ENCODE measurements at places on chromosomes 7 and 10.

- DNase-seq, result no peak
Measured at GRCh38 chr7:133977409-133978274, 149.5 kb upstream of the LRGUK start.

DNA sequence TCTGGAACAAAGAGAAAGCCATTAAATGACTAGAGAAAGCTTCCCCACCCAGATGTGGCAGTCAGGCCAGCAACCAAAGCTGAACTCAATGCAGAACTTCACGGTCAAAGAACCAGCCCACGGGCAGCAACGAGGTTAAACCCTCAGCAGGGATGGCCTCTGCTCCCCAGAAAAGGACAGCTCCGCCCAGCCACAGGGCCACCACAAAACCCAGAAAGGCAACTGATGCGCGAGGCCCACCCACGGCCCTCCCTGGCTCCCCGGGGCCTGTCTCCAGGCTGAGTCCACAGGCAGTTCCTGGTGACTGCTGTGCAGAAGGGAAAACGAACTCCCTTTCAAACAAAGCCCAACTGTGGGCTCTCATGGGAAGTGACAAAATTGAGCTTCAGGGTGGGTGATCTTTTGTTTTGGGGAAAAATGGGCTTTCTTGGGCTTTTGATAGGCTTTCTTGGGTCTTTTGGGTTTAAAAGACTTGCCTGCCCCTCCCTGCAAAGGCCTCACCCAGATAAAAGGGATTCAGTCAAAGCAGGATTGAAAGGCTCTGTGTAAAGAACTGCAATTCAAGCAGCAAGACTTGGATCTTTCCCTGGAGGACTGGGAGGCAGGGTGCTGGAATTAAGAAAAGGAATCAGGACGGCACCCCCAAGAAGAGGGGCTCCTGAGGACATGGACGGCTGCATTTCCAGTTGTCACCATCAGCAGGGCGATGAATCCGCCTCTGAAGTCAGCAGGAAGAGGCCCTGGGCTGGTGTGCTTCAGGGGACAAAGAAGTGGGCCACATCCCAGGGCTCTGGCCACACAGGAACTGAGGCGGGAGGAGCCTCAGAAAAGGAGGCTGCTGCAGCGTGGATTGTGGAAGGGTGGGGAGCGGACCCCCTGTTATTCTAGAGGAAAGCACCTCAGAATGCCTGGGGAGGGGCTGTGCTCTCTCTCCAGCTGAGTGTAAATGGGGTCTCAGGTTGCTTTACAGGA lies 209.9 kb downstream of the USP6NL start:
- no peak for DNase-seq

GRCh38 chr7:22980422-22980821 lies 33.5 kb downstream of the HYCC1 start:
- DNase-seq, result no peak

- no peak for DNase-seq
Measured at GRCh38 chr10:117818721-117819120, 228.0 kb downstream of the RAB11FIP2 start.

- DNase-seq, result no peak
Measured at GRCh38 chr10:31036209-31036608, 4.5 kb upstream of the ZNF438 start.

DNA sequence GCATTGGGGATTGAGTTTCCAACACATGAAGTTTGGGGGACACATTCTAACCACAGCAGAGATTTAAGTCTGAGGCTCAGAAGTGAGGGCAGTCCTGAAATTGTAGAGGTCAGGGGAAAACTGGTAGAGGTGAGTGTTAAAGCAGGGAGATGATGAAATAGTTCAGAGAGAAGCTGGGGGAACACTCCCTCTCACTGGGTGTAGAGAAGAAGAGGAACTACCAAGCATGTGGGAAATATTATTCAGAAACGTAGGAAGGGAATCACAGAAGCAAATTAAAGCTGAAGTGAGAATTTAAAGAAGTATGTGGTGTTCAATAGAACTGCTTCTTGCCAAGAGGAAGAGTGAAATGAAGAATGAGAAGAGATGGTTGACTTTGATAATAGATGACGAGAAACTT lies 121.5 kb upstream of the FAM3C start:
- DNase-seq, result no peak

GRCh38 chr10:65898055-65898454 lies 1027.8 kb upstream of the LRRTM3 start:
- no peak for DNase-seq

GRCh38 chr7:30349170-30349569 lies 64.8 kb downstream of the ZNRF2 start:
- DNase-seq, result no peak

GRCh38 chr7:156152390-156152789 lies 340.1 kb upstream of the SHH start:
- DNase-seq, result no peak

- no peak for DNase-seq
Measured at GRCh38 chr10:70592746-70593512, 9.6 kb downstream of the PRF1 start.

DNA sequence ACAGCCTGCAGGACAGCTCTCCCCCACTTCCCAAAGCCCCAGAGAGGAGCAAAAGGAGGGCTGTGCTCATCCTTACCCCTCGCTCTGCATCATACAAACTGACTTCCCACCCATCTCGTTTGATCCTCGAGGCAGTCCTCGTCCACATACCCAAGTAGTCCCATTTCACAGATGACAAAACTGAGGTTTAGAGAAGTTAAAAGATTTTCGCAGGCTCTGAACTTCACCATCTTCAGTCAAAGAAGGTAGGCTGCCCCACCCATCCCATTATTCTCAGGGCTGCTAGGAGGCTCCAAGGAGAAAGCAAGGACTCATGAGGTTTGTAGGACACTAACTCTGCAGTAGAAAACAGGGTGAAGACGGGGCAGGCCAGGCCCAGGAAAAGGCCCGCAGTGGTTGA lies 147.1 kb downstream of the SLIT1 start:
- no peak for DNase-seq

Measured in stimulated activated CD8-positive, alpha-beta memory T cell treated with anti-CD3 and anti-CD28 coated beads, Interleukin-4, amount 100 ng/mL, for 1 hour (primary cell).